Osteoblast (primary cell): ENCODE measurements at places on chromosomes 7 and 10. TPM values are rescaled to one million over a fixed set of nuclear protein-coding genes. Genes with fewer than 3 reads are reported as not detected.

DNA sequence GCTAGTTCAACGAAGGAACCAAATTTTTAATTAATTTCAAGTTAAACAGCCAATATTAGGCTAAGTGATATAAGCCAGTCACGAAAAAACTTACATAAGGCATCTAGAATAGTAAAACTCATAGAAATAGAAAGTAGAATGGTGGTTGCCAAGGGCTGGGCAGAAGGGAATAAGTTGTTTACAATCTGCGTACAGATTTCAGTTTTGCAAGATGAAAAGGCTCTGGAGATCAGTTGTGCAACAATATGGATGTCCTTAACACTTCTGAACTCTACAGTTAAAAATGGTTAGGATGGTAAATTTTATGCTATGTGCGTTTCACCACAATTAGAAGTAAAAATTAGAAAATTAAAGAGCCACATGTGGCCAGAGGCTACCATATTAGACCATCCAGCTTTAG is 13.3 kb downstream of the SCRN1 start:
- no peak for DNase-seq
- H3K36me3 ChIP-seq = no peaks in the 10 kb centered on the region
- H3K4me3 ChIP-seq = no peak overlapping the region
- H3K27ac ChIP-seq = no peak overlapping the region
- no peaks in the 10 kb centered on the region for H3K4me1 ChIP-seq

DNA sequence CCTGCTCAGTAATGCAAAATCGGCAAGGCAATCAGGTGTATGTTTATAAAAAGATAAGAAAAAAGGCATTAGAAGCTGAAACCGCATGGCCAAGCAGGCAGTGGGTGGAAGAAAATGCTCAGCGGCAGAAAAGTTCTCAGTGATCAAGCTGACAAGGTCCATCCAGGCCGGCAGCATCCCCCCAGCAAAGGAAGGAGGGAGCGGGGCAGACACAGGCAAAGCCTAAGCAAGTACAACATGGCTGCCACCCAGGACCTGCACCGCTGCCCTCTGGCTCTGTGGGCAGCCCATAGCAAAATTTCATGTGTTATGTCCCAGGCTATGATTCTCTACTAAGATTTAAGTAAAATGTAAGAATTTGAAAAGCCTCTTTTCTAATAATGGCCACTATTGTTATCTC is 45.4 kb downstream of the MRPS24 start:
- no peaks in the 10 kb centered on the region for H3K36me3 ChIP-seq
- DNase-seq = no peak
- peaks cover 47% of the 10 kb centered on the region for H3K27me3 ChIP-seq
- no peak overlapping the region for H3K27ac ChIP-seq
- H3K4me1 ChIP-seq = no peaks in the 10 kb centered on the region

GRCh38 chr10:107740962-107741690 is 576.6 kb upstream of the SORCS1 start:
- no peak overlapping the region for H3K4me3 ChIP-seq
- H3K27me3 ChIP-seq = no peaks in the 10 kb centered on the region
- no peak overlapping the region for H3K27ac ChIP-seq
- no peak for DNase-seq
- H3K36me3 ChIP-seq = no peaks in the 10 kb centered on the region

DNA sequence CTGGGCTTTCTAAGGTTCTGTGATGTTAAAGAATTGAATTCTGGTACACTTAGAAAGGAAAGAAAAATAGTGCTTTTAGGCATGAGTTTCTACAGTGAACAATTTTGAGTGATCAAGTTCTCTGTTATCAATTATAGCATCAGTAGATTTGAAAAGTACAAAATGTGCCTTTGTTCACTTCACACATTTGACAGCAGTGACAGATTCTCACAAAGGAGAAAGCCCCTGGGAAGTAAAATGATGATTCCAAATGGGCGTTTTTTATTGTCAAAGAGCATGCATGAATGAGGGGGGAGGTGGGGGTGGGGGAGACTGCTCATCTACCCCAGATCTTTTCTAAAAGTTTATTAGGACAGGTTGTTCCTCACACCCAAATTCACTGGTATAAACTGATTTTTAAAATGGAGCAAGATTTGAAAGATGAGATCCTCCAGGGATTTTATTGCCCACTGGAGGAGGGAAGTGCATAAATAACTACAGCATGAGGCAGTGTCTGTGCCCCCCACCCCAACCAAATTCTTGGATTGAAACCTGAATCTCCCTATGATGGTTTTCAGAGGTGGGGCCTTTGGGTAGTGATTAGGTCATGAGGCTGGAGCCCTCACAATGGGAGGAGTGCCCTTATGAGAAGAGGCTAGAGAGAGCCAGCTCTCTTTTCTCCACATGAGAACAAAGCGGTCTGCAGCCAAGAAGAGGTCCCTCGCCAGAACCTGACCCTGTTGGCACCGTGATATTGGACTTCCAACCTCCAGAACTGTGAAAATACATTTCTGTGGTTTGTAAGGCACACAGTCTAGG is 79.5 kb downstream of the AOAH start:
- H3K27me3 ChIP-seq = peaks cover 7% of the 10 kb centered on the region
- no peak for DNase-seq
- H3K36me3 ChIP-seq = no peaks in the 10 kb centered on the region
- H3K27ac ChIP-seq = no peak overlapping the region
- H3K4me1 ChIP-seq = peaks cover 3% of the 10 kb centered on the region
- no peak overlapping the region for H3K4me3 ChIP-seq

WDR86 gene
- total RNA-seq = 8.5 and 15.6 TPM in 2 replicates

GRCh38 chr10:117163061-117163953 is 25.2 kb upstream of the VAX1 start:
- no peaks in the 10 kb centered on the region for H3K36me3 ChIP-seq
- no peaks in the 10 kb centered on the region for H3K4me1 ChIP-seq
- H3K4me3 ChIP-seq = no peak overlapping the region
- H3K27ac ChIP-seq = no peak overlapping the region
- DNase-seq = peak; percentile 73
- H3K27me3 ChIP-seq = peaks cover 98% of the 10 kb centered on the region
